Right atrium auricular region (tissue), 2 donors: ENCODE measurements at places on chromosomes 16 and 17. TPM values are rescaled to one million over a fixed set of nuclear protein-coding genes. Genes with fewer than 3 reads are reported as not detected.

DNA sequence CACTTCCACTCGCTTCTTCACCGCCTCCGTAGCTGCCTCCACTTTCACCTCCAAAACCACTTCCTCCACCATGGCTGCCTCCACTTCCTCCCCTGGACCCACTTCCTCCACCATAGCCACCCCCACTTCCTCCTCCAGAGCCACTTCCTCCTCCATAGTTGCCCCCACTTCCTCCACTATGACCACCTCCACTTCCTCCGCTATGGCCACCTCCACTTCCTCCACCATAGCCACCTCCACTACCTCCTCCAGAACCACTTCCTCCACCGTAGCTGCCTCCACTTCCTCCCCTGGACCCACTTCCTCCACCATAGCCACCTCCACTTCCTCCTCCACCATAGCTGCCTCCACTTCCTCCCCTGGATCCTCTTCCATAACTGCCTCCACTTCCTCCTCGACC is 4.5 kb downstream of the KRT9 start:
- H3K4me3 ChIP-seq: no peak overlapping the region
- H3K27me3 ChIP-seq: no peaks in the 10 kb centered on the region
- DNase-seq: no peak
- H3K27ac ChIP-seq: no peak overlapping the region

- no peak for DNase-seq
- H3K4me1 ChIP-seq: no peaks in the 10 kb centered on the region
- no peaks in the 10 kb centered on the region for H3K27me3 ChIP-seq
- H3K27ac ChIP-seq: peak overlapping the region; percentile 70
- H3K36me3 ChIP-seq: no peaks in the 10 kb centered on the region
These were observed 1.4 kb downstream of the ARSG start for GRCh38 chr17:68292689-68293040.

DNA sequence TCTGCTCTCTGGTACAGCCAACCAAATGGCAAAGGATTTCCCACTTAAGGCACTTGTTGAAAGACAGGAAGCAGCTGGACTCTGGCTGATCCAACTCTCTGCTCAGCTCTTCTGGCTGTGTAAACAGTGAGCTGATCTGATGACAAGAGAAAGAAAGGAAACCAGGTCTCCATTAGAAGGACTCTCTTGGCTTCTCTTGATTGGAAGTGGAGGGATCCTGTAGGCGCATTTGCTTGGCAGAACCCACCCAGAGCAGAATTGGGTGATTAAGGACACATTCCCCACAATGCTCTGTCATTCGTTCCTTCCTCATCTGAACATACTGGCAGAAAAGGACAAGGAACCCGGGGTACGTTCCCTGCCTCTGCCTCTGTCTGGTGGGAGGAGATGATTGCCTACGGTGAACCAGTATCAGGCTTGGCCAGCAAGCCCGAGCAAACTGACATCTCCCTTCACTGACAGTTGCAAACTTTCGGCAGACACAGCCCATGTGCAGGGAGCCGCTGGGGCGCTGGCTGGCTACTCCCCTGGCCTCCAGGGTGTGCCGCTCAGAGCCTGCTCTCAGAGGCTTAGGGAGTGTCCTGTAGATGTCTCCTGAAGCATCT is 29.1 kb downstream of the LDHD start:
- peak overlapping the region; percentile 69 for H3K27ac ChIP-seq
- no peaks in the 10 kb centered on the region for H3K27me3 ChIP-seq
- H3K4me1 ChIP-seq: peaks cover 40% of the 10 kb centered on the region
- no peaks in the 10 kb centered on the region for H3K36me3 ChIP-seq
- H3K4me3 ChIP-seq: no peak overlapping the region

DNA sequence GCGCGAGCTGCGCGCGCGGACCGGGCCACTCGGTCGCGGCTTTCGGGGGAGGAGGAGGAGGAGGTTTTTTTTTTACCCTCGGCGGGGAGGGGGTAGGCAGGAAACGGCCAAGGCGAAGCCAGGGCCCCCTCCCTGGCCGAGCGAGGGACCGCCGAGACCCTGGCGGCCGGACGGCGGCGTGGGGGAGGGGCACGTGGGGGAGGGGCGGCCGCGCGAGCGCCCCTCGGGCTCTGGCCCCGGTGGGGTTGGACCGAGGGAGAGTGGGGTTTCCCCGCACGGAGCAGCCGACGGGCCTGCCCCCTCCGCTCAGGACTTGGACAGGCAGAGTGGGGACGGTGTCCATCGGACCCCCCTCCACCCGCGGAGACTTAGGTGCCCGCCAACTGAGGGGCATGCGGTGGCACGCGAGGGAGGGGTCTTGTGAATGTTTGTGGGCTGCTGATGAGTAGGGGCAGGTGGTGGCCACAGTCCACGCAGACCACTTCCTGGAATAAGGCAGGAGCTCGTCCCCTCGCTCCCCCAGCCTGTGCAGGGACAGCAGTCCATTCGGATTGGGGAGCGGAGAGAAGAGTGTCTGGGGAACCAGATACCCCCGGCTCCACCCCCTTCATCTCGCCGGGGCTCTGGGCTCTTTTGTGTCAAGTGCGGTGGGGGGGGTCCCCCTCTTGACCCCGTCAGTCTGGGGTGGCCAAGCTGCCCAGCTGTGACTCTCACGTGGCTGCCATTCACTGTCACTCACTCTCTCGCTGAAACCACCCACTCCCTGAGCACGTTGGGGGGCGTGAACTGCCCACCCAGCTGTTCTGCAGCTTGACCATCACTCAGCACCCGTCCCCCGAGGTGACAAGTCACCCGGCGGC is 3.0 kb upstream of the CHD3 start:
- peak overlapping the region; percentile 82 for H3K4me3 ChIP-seq
- peaks cover 57% of the 10 kb centered on the region for H3K4me1 ChIP-seq
- no peaks in the 10 kb centered on the region for H3K27me3 ChIP-seq
- peak overlapping the region; percentile 90 for H3K27ac ChIP-seq
- no peaks in the 10 kb centered on the region for H3K36me3 ChIP-seq
- DNase-seq: peak; percentile 62

- peaks cover 36% of the 10 kb centered on the region for H3K4me1 ChIP-seq
- H3K27ac ChIP-seq: peak overlapping the region; percentile 74
- peak; percentile 95 for DNase-seq
- no peak overlapping the region for H3K4me3 ChIP-seq
- no peaks in the 10 kb centered on the region for H3K36me3 ChIP-seq
These were observed 222.5 kb upstream of the GSE1 start for GRCh38 chr16:85390511-85391174.

- peaks cover 13% of the 10 kb centered on the region for H3K4me1 ChIP-seq
- no peak for DNase-seq
- H3K27me3 ChIP-seq: no peaks in the 10 kb centered on the region
- H3K36me3 ChIP-seq: no peaks in the 10 kb centered on the region
These were observed 155.6 kb upstream of the PLCG2 start for GRCh38 chr16:81623365-81624102.

GRCh38 chr17:27760069-27760885 is 40.1 kb downstream of the NOS2 start:
- H3K4me1 ChIP-seq: no peaks in the 10 kb centered on the region
- H3K27ac ChIP-seq: no peak overlapping the region
- no peaks in the 10 kb centered on the region for H3K27me3 ChIP-seq
- peak; percentile 67 for DNase-seq
- H3K36me3 ChIP-seq: no peaks in the 10 kb centered on the region
- H3K4me3 ChIP-seq: no peak overlapping the region

- no peaks in the 10 kb centered on the region for H3K36me3 ChIP-seq
- no peaks in the 10 kb centered on the region for H3K4me1 ChIP-seq
These were observed 42.1 kb upstream of the DLX4 start for GRCh38 chr17:49926886-49927285.

DNA sequence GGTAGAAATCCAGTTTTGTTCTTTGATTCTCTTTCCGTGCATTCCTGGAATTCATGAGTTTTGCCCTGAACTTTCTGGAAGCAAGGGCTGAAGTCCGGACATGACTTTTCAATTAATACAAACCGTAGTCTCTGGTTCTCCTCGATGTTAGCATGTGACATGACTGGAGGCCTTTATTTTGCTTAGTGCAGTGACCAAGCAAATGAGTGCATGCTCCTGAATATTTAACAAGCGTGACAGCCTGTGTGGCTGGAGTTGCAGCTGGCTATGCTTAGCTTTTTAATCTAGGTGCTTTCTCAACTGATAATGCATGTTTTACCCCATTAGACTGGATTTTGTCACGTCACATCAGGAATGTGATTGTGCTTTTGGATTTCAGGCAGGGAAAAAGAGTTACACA is 302.1 kb downstream of the MAP2K6 start:
- no peak overlapping the region for H3K27ac ChIP-seq
- H3K4me3 ChIP-seq: no peak overlapping the region
- no peaks in the 10 kb centered on the region for H3K36me3 ChIP-seq
- no peak for DNase-seq

GRCh38 chr17:57774872-57775271 is 29.8 kb upstream of the CCDC182 start:
- no peak overlapping the region for H3K4me3 ChIP-seq
- DNase-seq: no peak
- H3K27ac ChIP-seq: no peak overlapping the region
- H3K27me3 ChIP-seq: no peaks in the 10 kb centered on the region

DNA sequence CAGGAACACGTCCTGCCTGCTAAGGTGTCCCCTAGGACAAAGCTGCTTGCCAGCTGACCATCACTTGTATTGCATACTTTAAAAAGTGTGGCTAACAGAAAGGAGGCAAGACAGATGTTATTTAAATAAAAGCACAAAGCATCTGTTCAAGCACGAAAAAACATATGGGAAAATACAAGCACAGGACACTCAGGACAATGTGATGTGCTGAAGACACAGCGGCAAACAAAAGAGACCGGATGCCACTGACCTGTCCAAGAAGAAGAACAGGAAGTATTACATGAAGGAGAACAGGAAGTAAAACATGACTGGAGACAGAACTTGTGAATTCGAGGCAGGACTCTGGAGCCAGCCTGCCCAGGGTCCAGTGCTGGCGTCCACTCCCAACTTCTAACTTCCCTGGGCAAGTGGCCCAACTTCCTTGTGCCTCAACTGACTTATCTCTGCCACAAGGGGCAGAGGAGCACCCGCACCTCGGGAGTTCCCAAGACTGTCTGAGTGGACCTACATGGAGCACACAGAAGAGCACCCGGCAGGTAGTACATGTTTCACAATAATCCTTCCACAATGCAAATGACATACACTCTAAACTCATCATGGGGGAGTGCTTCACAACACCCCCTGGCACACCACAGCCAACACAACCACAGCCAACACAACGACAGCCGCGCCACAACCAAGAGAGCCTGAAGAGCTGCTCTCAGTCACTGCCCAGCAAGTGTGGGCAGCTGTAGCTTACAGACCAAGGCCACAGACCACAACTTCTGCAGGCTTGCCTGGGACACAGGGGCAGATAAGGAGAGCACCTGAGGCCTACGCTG is 36.6 kb downstream of the ANKRD11 start:
- H3K4me1 ChIP-seq: no peaks in the 10 kb centered on the region
- H3K27ac ChIP-seq: no peak overlapping the region
- DNase-seq: no peak
- no peak overlapping the region for H3K4me3 ChIP-seq
- H3K27me3 ChIP-seq: no peaks in the 10 kb centered on the region
- H3K36me3 ChIP-seq: no peaks in the 10 kb centered on the region

DNA sequence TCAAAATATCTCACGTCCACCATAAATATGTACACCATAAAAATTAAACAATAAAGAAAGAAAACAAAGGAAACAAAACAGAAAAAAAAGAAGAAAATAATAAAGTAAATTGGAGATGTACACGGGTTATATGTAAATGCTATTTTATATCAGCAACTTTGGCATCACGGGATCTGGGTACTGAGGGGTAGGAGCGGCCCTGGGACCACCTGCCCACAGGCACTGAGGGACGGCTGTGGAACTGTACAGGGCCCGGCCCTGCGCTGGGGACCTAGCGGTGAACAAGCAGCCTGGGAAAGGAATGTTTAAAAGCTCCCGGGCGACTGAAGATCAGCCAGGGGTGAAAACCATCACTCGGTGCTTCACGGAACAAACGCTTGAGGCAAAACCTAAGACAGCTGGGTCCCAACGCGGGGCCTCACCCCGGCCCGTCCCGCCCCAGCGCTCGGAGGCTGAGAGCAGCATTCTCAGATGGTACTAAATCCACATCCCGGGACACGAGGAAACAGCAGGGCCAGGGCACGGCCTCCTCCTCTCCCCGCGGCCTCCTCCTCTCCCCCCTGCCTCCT is 31.2 kb downstream of the NXN start:
- no peak for DNase-seq
- no peaks in the 10 kb centered on the region for H3K27me3 ChIP-seq
- H3K4me1 ChIP-seq: no peaks in the 10 kb centered on the region

GRCh38 chr16:68144008-68144407 is 58.8 kb downstream of the NFATC3 start:
- H3K36me3 ChIP-seq: no peaks in the 10 kb centered on the region
- no peak for DNase-seq
- no peaks in the 10 kb centered on the region for H3K4me1 ChIP-seq
- H3K4me3 ChIP-seq: no peak overlapping the region
- H3K27ac ChIP-seq: no peak overlapping the region

GRCh38 chr17:57685499-57686132 is 59.5 kb downstream of the CCDC182 start:
- peaks cover 3% of the 10 kb centered on the region for H3K36me3 ChIP-seq
- no peak overlapping the region for H3K4me3 ChIP-seq
- no peaks in the 10 kb centered on the region for H3K27me3 ChIP-seq
- no peaks in the 10 kb centered on the region for H3K4me1 ChIP-seq

GRCh38 chr16:69865701-69866100 is 85.4 kb upstream of the CLEC18A start:
- no peaks in the 10 kb centered on the region for H3K27me3 ChIP-seq
- no peak for DNase-seq
- H3K27ac ChIP-seq: peak overlapping the region; percentile 61
- H3K4me1 ChIP-seq: no peaks in the 10 kb centered on the region
- H3K36me3 ChIP-seq: no peaks in the 10 kb centered on the region

GRCh38 chr16:307691-308312 is 24.8 kb downstream of the PDIA2 start:
- DNase-seq: no peak
- H3K27ac ChIP-seq: no peak overlapping the region
- no peaks in the 10 kb centered on the region for H3K27me3 ChIP-seq
- H3K4me1 ChIP-seq: no peaks in the 10 kb centered on the region
- H3K4me3 ChIP-seq: no peak overlapping the region
- peaks cover 22% of the 10 kb centered on the region for H3K36me3 ChIP-seq

GRCh38 chr16:66690106-66690847 is 6.3 kb downstream of the CMTM4 start:
- H3K4me3 ChIP-seq: no peak overlapping the region
- H3K4me1 ChIP-seq: peaks cover 4% of the 10 kb centered on the region
- H3K27ac ChIP-seq: no peak overlapping the region
- H3K36me3 ChIP-seq: no peaks in the 10 kb centered on the region
- H3K27me3 ChIP-seq: no peaks in the 10 kb centered on the region

- no peaks in the 10 kb centered on the region for H3K27me3 ChIP-seq
- no peaks in the 10 kb centered on the region for H3K36me3 ChIP-seq
- H3K27ac ChIP-seq: no peak overlapping the region
These were observed 45.1 kb downstream of the SMPD3 start for GRCh38 chr16:68403177-68403576.

- H3K27ac ChIP-seq: no peak overlapping the region
- H3K36me3 ChIP-seq: no peaks in the 10 kb centered on the region
- H3K27me3 ChIP-seq: no peaks in the 10 kb centered on the region
- H3K4me1 ChIP-seq: no peaks in the 10 kb centered on the region
These were observed 19.5 kb downstream of the PLLP start for GRCh38 chr16:57264950-57265371.

PSKH1 gene
- 18.4 TPM for total RNA-seq

NTN1 gene
- total RNA-seq: 163 TPM

SDR42E1 gene
- 0.11 TPM for total RNA-seq

TMC8 gene
- 1.0 TPM for total RNA-seq

CACNG5 gene
- total RNA-seq: not detected

RNF222 gene
- total RNA-seq: not detected

EXOC3L1 gene
- total RNA-seq: 2.2 TPM

CLEC19A gene
- not detected for total RNA-seq

DERL2 gene
- total RNA-seq: 10.9 TPM
